Hematopoietic multipotent progenitor cell treated with erythropoietin and hydrocortisone succinate and interleukin-3 and kit ligand, for 4 days (in vitro differentiated cells): ENCODE measurements at places on chromosomes 5 and 9.

DNA sequence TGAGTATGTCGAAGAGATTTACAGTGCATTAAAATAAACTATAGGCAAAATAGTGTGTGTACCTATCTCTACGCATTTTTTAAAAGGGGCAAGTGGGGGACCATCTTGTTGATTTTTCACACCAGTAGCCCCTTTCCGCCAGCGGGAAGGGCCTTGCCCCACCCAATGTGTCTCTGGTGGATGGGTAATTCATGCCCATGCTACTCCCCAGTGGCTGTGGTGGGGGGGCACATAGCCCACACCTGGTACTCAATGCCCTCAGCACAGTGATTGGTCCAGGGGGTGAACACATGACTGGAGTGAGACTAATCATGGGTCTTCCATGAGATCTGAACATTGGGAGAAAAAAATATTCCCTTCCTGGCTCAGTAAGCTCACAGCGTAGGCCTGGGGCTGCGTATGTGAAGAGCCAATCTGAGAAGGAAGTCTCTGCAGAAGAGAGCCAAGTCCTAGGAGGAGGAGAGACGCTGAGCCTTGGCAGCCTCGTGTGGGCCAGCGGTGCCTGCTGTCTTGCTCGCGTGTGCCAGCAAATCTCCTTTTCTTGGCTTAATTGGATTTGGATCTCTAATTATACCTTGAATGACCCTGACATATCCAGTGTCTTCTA, 103.4 kb downstream of the ADAMTS2 start:
- DNase-seq, result no peak

DNA sequence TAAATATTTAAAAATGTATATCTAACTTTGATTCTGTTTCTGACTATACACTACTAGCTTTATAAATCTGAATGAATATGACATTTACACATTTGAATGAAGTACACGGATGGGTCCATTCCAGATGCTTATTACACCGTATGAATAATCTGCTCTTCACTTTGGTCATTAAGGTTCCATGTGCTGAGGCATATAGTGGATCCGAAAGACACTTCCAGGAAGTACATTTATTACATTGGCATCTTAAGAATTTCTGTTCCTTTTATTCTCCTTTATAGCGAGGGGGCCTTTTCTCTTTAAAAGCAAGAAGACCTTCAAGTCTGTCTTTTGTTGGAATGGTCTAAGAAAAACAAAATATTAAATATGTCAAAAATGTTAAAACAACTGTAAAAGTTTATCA, 147.6 kb downstream of the AUH start:
- DNase-seq, result no peak

GRCh38 chr5:98103807-98104206, 669.7 kb upstream of the RGMB start:
- no peak for DNase-seq

DNA sequence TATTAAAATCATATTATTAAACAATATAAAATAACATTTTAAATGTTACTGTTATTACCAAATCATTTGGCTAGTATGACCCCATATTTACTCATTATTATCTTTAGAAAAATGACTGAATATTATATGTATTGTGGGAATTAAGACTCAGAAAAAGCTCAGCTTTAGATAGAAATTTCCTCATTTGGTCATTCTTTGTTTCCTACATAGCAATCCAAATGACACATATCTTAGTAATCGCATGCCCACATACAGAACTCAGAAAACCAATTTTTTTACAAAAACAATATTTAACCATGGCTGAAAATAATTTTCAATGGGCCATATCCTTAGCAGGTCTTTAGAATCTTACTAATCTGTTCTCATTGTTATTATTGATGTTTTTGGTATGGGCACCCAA, 53.8 kb upstream of the TSLP start:
- DNase-seq, result no peak

DNA sequence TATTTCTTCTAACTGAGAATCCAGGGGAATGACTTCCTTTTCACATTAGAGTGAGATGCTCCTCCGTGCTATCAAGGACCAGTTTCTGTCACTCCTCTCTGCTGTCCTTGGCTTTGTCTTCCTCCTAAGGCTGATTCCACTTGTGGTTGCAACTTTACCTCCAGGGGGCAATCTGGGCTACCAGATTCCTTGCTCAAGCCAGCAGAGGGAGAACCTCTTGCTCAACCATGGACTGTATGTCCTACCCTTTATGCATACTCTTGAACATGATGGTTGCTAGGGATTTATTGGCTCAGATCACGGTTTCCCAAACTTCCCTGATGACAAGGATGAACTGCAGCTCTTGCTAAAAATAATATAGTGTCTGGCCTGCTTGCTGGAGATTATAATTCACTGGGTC, 24.0 kb downstream of the NNT start:
- DNase-seq, result peak; percentile 81

DNA sequence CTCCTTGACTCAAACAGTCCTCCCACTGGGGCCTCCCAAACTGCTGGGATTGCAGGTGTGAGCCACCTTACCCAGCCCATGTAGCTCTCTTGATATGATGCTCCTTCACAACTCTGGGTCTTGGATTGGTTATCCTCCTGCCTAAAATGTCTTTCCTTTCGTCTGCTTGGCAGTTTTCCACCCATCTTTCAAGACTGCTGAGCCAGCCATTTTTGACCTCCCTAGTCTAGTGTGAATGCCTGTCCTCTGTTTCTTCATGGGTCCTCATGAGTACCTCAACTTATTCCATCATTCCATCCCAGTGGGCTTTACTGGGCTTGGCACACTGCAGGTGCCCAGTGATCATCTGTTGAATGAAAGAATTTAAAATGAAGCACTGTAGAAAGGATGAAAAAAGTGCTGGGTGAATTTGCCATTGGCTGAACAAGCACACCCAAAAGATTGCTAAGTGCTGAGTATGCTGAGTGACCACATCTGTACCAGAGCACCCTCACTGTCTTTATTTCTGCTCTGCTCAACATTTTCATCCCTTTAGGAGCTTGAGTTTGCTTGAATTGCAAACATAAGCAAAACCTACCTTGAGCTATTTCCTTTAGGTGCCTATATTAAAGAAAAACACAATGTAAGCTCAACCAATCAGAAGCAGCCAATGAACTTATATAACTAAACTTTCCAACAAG, 84.8 kb upstream of the FAM169A start:
- no peak for DNase-seq

- peak; percentile 39 for DNase-seq
Measured at GRCh38 chr9:14314424-14314928, 535 bp upstream of the NFIB start.

DNA sequence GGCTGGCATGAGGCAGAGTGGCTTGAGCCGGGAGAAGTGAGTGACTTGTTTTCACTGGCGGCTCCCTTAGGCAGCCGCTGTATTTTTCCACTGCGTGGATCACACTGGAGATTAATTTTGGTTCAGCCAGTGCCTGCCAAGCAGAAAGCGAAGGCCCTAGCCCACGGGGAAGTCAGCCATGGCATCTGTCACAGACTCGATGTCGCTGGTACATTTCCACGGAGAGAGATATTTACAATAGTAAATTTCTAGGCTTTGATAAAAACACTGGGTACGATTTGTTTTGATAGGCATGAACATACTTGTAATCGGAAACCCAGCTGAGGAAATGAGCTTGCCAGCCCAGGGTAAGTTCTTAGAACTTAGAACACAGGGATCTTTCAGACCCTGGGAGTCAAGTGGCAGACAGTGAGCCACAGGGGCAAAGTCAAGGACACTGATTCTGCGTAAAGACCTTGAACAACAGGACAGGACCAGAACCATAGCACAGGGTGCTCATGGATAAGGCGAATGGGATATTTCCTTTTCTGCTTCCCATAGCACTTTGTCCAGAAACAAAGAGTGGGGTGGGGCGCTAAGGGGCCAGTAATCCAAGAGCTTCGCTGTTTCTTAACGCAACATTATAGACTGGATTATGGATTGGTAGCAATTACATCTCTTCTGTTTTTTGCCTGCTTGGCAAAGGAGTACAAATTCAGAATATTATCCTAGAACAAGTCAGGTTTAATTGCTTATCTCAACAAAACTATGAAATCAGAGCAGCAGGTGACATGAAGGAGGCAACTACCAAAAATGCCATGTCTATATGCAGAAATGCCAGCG, 4.5 kb downstream of the DUSP1 start:
- DNase-seq, result no peak

- DNase-seq, result no peak
Measured at GRCh38 chr9:89458768-89459496, 39.0 kb downstream of the SEMA4D start.

DNA sequence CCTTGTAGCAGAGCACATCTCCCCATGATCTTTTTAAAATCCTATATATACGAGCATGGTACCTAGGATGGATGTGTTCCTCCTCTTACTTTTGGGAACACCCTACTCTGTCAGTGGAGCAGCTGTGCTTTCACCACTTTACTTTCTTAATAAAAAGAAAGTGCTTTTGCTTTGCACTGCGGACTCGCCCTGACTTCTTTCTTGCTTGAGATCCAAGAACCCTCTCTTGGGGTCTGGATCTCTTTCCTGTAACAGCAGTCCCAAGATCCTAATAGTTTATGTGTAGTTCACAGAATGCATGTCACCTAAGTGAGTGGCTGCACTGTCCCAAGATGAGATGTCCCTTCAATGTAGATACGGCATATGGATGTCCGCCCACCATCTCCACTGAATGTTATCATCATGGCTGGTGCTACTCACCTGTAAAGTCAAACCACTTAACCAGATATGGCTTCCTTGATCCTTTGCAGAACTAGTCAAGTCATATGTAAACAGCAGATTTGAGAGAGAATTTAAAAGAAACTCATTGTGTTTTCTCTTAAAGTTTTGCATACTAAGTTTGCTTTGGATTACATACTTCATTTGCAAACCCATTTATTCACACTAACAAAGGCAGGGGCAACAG, 1.9 kb downstream of the FGF1 start:
- no peak for DNase-seq

- DNase-seq, result no peak
Measured at GRCh38 chr9:20625003-20625349, 2.7 kb upstream of the MLLT3 start.

DNA sequence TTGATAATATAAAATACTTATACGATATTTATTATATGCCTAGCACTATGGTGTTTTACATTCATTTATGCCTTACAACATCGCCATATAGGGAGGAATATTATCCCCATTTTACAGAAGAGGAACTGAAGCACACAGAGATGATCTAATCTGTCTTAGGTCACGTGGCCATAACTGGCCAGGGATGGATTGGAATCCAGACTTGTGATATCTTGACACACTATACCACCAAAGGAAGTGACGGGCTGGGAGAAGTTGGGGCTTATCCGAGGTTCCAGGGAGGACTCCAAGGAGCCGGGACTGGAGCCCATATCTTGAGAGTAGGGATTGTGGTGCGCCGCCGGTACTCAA, 129.8 kb downstream of the TMEM174 start:
- DNase-seq, result no peak

DNA sequence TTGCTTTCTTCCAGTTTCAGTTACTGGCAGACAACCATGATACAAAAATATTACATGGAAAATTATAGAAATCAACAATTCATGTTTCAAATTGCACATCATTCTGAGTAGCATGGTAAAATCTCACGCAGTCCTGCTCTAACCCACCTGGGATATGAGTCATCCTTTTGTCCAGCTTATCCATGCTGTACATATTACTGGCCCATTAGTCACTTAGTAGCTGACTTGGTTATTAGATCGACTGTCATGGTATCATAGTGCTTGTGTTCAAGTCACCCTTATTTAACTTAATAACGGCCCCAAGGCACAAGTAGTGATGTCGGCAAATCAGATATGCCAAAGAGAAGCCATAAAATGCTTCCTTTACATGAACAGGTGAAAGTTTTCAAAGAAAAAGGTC, 41.2 kb downstream of the NADK2 start:
- DNase-seq, result no peak

- DNase-seq, result no peak
Measured at GRCh38 chr5:87686975-87687374, 274.2 kb upstream of the CCNH start.

GRCh38 chr5:120405923-120406322, 58.2 kb upstream of the PRR16 start:
- DNase-seq, result no peak

DNA sequence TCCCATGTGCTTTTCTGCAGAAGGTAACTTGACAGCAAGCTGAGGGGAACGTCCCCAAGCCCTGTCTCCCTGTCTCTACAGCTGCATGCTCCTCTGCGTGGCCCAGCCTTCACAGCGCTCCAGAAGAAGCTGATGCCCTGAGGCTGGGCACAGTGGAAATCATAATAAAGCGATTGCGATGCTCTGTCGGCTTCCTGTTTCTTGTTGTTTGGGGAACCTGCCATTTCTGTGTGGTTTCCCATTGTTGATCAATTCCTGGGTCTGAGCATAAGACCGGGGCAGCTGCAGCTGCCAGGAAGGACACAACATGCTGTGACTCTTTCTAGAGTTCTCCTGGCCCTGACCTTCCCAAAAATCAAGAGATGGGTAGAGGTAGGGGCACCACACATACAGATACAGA, 7.2 kb upstream of the DNAJB5 start:
- DNase-seq, result peak; percentile 52

GRCh38 chr9:134284741-134285140, 41.5 kb upstream of the RXRA start:
- no peak for DNase-seq

- peak; percentile 80 for DNase-seq
Measured at GRCh38 chr9:88291856-88292255, 96.4 kb upstream of the SPIN1 start.

GRCh38 chr5:142055301-142055700, 42.5 kb upstream of the GNPDA1 start:
- no peak for DNase-seq

- DNase-seq, result no peak
Measured at GRCh38 chr5:598564-598890, 13.6 kb upstream of the CEP72 start.

DNA sequence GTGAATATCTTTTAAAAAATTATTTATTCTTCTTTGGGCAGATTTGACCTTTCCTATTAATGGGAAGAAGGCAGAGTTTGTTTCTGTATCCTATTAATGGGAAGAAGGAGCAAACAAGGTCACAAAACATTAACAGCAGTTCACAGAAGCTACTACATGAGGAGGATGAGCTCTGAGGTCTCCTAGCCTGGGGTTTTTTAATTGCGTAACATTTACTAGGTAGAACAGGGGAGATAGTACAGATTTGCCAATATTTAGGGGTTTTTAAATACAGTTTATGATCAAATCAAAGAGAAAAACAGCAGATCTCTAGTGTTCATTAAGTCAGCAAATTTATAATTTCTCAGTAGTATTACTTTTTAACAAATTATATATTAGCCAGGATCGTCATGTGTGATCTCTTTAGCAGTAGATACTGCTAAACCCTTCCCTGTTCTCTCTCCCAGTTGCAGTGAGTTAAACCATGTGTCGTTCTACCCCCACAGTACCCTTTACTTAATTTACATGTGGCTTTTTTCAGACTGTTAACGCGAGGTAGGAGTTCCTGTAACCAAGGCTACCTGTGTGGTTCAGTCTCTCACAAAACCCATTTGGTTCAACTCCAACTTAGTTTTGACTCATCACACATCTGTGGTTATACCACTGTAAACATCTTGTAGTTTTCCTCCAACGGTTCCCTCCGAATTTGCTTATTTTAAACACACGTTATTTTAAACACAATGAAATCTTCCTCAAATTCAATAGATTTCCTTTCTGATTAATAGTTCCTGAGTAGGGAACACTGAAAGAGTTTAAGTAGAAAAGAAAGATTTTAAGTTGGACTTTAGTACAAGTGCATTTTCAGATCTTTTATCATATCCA, 13.3 kb downstream of the SLC25A46 start:
- DNase-seq, result no peak
